ENCODE measurements at places on chromosomes 16 and 17.

DNA sequence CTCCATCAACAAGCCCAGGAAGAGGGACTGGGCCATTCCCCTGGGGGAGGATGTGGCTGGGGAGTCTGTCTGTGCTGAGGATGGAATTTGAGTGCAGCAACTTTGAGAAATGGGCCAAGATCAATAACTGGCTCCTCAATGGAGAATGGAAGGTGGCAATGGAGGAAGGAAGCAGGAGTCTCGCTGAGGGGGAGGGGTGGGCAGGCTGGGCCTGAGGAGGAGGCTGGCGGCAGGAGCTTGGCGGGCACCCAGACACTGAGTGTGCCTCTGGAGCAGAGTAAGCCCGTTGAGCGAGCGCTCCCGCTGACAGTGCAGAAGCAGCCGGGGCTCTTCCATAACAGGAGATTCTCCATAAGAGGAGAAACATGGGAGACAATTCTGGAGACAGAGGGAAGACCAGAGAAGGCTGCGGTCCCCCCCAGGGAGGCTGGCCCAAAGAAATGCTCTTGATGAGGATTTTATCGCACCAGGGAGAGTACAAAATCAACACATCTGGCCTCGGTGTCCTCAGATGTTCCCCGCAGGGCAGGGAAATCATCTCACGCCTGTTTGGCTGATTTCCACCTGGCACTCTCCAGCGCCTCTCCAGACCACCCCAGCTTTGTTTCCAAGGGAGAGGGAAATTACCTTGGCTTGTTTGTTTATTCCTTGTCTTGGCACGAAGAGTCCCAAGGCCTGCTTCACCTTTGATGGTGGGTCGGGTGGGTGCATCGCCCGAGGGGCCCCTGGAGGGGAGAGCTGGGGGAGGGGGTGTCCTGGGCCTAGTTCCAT is 2.8 kb upstream of the MMP15 start:
- DNase-seq: peak; percentile 72

- no peak for DNase-seq
Observed at GRCh38 chr17:79794659-79795511, 2.0 kb downstream of the CBX8 start.

DNA sequence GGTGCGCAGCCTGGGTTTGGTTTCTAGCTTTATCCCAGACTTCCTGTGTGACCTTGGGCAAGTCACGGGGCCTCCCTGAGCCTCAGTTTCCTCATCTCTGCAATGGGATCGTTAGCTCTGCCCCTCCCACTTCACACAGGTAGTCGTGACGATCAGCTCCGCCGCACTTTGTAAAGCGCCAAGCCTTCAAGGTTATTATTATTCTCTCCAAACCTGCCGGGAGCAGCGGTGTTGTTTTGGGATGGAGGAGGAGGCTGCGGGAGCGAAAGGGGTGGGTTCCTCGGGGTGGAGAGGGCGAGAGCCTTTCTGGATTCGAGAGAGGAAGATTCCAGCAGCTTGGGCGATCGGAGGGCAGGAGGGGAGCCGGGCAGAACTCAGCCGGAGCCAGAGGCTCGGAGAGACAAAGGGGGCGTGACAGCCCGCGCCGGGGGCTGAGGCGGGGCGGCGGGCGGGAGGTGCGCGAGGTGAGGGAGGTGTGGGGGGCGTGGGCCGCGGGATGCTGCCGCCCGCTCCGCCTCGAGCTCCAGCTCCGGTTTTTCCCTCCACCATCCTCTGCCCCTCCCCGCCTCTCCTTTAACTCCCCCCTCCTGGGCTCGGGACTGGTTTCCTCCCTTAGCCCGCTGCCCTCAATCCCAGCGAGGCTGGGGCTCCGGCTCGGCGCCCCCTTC is at the start of gene EFNB3:
Gene EFNB3, plus strand, starts transcription at position 602 of the 668 bp plus-strand sequence. CDS start 397 bp downstream, outside the sequence.
- DNase-seq: no peak

- no peak for DNase-seq
Observed at GRCh38 chr17:69350911-69351310, 24.0 kb upstream of the ABCA5 start.

DNA sequence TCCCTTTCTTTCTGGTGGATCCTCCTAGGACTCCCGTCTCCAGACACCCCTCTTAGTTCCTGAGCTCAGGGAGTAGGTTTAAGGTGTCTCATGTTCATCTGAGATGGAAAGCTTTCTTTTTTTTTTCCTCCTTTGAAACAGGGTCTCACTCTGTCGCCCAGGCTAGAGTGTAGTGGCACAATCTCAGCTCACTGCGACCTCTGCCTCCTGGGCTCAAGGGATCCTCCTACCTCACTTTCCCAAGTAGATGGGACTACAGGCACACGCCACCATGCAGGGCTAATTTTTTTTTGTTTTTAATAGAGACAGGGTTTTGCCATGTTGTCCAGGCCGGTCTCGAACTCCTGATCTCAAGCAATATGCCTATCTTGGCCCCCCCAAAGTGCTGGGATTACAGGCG is 3.6 kb upstream of the GSE1 start:
- DNase-seq: no peak

GRCh38 chr16:88387941-88388627 is 5.3 kb downstream of the ZNF469 start:
- no peak for DNase-seq

DNA sequence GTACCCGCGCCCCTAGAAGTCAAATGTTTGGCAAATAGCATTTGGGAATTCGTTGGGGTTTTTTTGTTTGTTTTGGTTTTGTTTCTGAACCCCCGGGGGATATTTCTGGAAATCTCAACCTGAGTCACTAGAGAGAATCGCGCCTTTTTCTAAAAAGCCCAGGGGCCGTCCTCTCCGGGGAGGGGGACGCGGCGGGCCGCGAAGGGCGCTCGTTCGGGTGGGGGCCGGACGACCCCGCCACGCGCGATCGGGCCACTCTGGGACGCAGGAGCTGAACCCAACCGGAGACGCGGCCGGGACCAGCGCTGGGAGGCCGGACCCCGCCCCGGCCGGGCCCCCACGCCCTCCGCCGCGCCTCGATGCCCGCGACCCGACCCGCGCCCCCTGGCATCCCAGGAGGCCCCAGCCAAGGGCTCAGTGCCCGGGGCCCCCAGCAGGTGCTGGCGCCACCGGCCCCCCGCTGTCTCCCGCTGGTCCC is 302 bp downstream of the LITAF start:
- DNase-seq: no peak

- no peak for DNase-seq
Observed at GRCh38 chr17:58527949-58528348, 13.5 kb upstream of the MTMR4 start.

GRCh38 chr17:65704731-65705130 is 143.3 kb upstream of the AXIN2 start:
- DNase-seq: no peak

DNA sequence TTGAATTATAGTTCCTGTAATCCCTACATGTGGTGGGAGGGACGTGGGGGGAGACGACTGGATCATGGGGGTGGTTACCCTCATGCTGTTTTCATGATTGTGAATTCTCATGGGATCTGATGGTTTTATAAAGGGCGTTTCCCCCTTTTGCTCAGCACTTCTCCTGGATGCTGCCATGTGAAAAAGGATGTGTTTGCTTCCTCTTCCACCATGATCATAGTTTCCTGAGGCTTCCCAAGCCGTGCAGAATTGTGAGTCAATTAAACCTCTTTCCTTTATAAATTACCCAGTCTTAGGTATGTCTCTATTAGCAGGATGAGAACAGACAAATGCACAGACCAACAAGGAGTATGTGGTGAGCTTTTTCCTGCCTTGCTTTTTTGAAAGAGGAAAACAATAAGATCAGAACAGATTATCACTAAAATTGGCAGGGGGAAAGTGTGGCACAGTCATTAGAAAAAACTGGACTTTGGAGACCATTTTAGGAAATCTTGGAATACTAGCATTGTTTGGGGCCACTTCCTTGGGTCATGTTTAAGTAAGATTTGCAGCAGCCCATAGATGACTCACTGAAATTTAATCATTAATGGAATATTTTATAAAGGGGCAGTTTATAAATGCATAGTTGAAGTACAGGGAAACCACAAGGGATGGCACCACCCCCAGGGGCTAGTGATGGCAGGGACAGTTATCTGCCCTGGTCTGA is 352.8 kb downstream of the CDH13 start:
- no peak for DNase-seq

DNA sequence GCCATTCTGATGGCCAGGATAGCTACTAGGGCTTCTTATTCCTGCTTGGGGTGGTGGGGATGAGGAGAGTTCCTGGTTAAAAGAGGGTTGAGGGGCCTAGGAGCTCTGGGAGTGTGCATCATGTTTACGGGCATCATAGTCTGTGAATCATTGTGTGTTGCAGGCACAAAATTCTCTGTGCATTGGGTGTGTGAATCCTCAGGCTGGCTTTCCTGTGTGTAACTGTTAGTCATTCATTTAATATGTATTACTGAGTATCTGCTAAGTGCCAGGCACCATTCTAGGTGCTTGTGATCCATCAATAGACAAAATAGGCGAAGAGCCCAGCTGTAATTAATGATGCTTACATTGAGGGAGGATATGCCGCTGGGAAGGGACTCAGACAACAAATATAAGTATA is 5.8 kb downstream of the PPY start:
- DNase-seq: no peak

GRCh38 chr17:80504686-80505413 is 28.4 kb upstream of the NPTX1 start:
- DNase-seq: no peak

DNA sequence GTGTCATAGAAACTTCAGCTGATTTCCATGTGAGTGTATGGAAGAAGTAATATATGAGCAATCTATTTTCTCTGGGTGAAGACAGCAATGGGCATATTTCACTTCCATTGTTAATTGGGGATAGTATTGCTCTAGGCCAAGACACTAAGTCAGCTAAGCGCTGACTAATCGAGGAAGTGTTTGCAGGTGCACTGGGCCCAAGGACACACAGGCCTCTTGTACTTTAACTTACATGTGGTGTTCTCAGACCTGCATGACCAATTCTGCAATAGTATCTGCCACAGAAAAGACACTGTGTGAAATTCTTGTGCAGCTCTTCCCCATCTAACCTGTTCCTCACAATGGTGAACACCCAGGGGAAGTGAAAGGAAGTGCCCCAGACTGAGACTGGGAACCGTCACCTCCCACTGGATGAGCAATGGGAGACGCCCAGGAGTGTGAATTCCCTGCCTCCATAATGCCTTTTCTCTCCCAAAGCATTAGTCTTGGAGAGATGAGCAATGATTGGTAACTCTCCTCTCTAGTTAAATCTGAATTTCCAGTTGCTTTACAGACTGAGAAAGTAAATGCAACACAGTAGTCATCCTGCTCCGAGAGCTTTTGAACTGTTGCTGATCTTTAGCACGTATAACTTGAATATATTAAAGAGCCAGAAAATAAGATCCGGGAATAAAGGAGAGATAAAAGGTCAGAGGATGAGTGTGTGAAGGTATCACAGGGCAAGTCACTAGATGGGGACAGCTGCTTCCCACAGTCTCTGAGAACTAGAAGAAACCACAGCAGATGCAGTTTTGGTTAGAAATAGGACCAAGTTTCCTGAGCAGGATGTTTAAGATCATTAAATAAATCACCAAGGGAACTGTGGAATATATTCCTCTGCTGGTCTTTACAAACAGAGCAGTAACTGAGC is 82.6 kb downstream of the CDK5R1 start:
- DNase-seq: no peak

DNA sequence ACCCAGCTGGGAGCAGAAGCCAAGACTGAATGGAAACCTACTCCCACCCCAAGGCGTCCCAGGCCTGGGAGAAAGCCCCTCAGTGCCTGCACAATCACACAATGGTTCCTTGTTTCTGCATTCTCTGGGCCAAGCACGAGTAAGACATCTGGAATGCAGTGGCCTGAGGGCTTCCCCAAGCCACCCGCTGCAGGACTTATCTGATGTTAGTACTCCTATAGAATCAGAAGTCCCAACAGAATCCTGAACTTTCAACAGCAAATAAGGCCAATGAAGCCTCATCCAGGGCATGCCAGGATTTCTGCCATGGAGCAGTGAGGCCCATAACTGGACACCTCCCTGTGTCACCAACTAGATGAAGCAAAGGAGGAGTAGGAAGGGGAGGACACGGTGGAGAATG is 28.6 kb downstream of the MYO18A start:
- DNase-seq: no peak
